ENCODE measurements at places on chromosomes 16 and 17. TPM values are rescaled to one million over a fixed set of nuclear protein-coding genes. Genes with fewer than 3 reads are reported as not detected.
A peak's percentile ranks its signal among the peaks of the same experiment; 100 is the strongest.

DNA sequence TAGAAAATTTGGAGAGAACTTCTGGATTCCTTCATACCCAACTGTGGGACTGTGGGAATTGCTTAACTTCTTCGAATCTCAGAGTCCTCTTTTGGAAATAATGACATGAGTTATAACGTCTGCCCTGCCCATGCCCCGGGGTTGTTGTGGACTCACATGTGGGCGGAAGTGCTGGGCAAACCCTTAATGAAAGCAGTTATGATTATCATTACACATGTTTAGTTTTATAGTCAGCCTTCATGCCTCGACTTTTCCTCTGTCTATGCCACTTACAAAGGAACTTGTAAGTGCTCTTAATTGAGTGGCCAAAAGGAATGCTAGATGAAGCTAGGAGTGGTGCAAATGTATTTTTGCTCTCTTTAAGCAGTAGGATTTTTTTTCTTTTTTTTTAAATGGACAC is 3.9 kb downstream of the KRT27 start:
- DNase-seq = no peak

GRCh38 chr16:49281843-49282642 is 405 bp upstream of the CBLN1 start:
- DNase-seq = peak; percentile 16

DNA sequence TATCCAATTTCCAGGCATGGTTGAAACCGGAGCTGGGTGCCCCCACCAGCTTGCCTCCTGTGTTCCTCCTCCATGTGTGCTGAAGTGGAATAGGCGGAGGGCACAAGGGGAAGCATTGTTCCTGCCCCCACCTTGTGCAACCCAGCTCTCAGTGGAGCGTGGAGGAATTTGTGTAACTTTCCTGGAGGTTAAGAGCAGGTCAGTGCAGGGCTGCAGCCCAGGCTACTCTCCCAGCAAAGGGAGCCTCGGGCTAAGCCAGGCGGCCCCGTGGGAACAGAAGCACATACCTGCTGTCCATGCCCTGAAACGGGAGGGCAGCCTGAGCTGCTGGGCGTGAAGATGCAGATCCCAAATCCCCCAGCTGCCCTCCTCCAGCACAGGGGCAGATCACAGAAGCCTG is 158.8 kb upstream of the LHX1 start:
- DNase-seq = no peak

GRCh38 chr17:3539881-3540540 is 17.6 kb downstream of the TRPV3 start:
- no peak for DNase-seq

- DNase-seq = no peak
Observed at GRCh38 chr16:70590722-70591415, 55.5 kb upstream of the IL34 start.

GRCh38 chr17:3040882-3041281 is 22.5 kb downstream of the OR1D5 start:
- DNase-seq = no peak

GRCh38 chr17:11276486-11276885 is 35.5 kb downstream of the SHISA6 start:
- DNase-seq = no peak

KRT32 gene
- not detected for total RNA-seq

GRCh38 chr17:66946251-66946650 is 18.3 kb upstream of the CACNG4 start:
- no peak for DNase-seq

- peak; percentile 52 for DNase-seq
Observed at GRCh38 chr16:87608400-87608985, 6.2 kb downstream of the JPH3 start.

DNA sequence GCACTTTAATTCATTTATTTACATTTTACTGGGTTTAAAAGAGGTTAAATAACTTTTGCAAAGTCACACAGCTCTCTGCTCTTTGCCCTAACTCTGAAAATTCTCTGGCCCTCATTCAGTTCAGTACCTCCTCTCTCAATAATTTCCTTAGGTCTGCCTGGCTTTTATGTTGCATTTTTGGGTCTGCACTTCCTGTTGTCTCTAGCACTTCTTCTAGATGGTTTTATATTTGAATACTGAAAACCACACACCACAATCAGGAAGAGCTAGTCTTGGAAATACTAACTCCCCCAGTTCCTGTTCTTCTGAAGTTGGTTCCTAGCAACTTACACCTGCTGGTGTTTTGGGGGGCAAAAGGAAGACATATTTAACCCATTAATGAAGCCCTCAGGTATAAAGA is 577.9 kb downstream of the HS3ST4 start:
- no peak for DNase-seq

GRCh38 chr17:79797492-79798298 is 818 bp upstream of the CBX8 start:
- no peak for DNase-seq

GRCh38 chr17:55190748-55191147 is 74.0 kb upstream of the HLF start:
- no peak for DNase-seq

CD19 gene
- not detected for total RNA-seq

GRAPL gene
- total RNA-seq = not detected

POLR3E gene
- 71.1 TPM for total RNA-seq

GRCh38 chr17:5784791-5785190 is 200.5 kb upstream of the NLRP1 start:
- DNase-seq = no peak
